ENCODE measurements at places on chromosomes 11 and 22.

DNA sequence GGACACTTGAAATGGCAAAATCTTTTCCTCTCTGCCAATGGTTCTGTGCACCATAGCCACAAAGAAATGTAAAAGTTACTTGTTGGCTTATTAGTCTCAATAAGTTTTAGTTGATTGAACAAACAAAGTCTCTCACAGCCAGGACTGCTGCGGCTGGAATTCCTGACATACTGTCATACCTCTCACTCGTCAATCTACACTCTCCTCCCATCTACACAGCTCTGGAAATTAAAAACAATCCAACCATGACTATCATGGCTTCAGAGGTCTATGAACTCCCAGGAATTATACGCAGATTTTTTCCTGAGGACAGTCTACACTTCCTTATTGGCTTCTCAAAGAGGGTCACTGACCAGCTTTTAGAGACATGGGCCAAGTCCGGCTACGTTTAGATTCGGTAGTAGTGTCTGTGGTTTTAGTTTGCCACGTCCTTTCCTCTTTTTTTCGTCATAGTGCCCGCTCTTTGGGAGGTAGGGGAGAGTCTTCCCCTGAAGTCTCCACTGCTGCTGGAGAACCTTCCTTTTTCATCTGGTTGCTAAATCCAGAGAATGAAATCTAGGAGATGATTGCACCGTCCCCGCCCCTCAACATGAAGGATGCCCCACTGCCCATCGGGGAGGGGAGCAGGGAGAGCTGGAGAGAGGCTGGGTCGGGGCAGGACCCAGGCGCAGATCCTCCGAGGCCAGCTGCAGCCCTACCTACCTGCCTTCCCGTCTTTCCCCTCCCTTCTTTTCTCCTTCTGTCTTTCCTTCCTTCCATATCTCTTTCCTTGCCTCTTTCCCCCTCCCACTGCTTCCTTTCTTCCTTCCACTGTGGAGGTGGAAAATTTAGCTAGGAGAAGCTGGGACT, 1.0 kb upstream of the PLEKHB1 start:
- no peak for DNase-seq

DNA sequence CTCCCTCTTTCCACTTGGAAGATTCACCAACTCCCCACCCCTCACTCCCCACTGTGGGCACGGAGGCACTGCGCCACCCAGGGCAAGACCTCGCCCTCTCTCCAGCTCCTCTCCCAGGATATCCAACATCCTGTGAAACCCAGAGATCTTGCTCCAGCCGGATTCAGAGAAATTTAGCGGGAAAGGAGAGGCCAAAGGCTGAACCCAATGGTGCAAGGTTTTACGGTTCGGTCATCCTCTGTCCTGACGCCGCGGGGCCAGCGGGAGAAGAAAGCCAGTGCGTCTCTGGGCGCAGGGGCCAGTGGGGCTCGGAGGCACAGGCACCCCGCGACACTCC, 397 bp upstream of the CD44 start:
- DNase-seq: no peak

GRCh38 chr11:41118521-41118920, 340.9 kb downstream of the LRRC4C start:
- DNase-seq: no peak

DNA sequence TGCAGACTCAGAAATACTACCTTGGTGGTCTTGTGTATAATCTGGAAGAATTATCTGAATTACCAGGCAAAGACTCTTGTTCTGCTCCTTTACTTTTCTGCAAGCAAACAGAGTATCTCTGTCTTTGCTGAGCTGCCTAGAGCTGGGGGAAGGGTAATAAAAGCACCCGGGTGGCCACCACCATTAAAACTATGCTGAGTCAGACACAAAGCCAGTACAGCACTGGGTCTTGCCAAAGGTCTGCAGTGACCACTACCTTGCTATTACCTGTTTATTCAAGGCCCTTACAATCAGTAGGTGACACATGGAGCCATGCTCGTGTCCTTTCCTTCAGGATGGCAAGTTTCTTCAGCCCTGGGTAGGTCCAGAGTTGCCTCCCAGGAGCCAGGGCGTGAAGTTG, 420.6 kb upstream of the CNTN5 start:
- no peak for DNase-seq

- DNase-seq: no peak
Observed at GRCh38 chr22:19118329-19118880, 3.8 kb downstream of the DGCR2 start.

- DNase-seq: no peak
Observed at GRCh38 chr22:36343720-36344105, 44.1 kb downstream of the MYH9 start.

DNA sequence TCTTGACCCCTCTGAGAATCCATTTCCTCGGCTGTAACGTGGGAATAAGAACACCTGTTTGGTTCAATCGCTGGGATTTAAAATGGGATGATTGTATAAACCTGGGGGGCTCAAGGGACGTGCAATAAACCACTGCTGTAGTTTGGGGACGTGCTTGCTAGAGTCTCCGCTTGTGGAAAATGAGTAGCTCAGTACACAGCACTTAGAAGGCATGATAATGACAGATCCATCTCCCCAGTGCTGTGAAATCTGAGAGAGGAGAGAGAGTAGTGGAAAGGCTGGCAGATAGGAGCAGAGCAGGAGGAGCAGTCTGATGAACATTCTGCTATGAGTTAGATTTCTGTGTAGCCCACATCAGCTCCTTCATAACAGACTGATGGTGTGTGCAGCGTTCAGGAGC, 256.5 kb downstream of the MN1 start:
- no peak for DNase-seq
